ENCODE measurements at places on chromosomes 3 and 15.

DNA sequence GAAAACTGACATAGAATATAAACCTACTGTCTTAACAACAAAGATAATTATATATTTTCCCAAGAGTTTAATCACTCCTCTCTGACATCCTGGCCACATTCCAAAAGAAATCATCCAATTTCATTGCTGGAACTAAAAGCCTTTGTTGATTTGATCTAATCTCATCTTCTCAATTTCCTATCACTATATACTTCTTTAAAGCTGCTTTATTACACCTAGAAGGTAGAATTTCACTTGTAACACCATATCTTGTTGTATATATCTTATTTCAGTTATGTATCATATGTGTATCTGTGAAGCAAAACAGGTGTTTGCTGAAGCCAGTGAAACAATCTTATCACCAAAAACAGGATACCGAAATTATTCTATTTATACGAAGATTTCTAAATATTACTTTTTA, 740.2 kb downstream of the ROBO1 start:
- no peak for DNase-seq

DNA sequence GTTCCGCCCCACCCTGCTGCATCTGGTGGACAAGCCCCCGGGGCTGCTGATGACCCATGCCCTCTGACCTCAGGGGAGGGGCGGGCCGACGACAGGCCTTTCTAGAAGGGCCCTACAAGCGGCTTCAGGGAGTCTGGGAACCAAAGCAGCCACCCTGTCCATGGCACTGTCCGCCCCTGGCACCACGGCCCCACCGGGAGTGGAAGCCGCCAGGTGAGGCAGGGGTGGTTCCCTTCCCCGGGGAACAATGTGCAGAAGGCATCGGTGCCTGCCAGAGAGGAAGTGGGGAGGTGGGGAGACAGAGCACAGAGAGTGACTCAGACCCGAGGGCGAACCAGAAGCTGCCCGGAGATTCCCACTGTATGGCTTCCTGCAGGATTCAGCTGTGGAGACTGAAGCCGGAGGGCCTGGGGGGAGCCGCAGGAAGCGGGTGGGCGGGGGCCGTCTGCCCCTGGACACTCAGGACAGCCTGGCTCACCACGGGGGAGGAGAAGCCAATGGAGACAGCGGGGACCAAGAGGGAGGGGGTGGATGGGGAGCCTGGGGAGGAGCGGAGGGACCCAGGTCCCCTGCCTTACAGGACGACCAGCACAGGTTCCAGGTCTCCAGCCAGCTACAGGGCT, 134.0 kb downstream of the TPRA1 start:
- DNase-seq, result no peak

GRCh38 chr3:42274266-42274665, 8.3 kb upstream of the CCK start:
- DNase-seq, result no peak

DNA sequence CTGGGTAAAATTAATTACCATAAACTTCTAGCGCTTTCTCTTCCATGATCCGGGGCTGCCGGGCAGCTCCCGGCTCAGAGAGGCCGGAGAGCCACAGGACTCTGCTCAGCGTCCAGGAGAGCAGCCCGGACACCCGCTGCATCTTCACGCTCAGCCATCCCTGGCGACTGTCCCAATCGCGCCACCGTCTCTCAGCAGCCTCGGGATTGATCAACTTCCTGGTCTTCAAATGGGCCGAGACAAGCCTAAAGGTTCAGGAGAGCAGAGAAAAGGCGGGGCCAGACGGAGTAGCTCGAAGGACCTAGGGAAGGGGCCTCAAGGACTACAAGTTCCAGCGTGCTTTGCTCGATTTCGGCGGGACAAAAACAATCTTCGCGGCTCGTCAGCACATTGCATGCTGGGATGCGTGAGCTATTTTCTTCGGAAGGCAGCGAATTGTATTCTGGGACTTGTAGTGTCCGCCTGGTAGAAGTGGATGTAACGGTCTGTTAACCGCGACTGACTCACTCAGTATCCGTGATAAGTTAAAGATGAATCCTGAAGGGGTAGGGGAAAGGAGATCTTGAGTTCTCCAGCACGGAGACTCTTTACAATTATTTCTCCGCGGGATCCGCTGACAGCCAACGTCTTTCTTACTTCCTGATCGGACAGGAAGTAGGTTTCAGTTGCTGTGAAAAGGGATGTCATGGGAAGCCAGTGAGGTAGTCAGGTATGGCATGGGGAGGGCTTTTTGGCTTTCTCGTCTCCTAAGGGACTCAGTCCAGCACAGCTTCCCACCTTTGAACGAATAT, at the start of gene CIAO2A:
Gene CIAO2A, minus strand, starts transcription at position 212 of the 791 bp plus-strand sequence. Its CDS starts 70 bp downstream, at position 142.
- DNase-seq, result peak; percentile 87

- no peak for DNase-seq
These were observed 146.6 kb downstream of the TBL1XR1 start for GRCh38 chr3:177050501-177051237.

GRCh38 chr3:134074790-134075567, 45.3 kb upstream of the SLCO2A1 start:
- DNase-seq, result no peak

- DNase-seq, result no peak
These were observed 555.8 kb upstream of the IL12A start for GRCh38 chr3:159432682-159433340.

GRCh38 chr3:15631426-15632211, 30.1 kb downstream of the BTD start:
- no peak for DNase-seq

- no peak for DNase-seq
These were observed 17.1 kb downstream of the TJP1 start for GRCh38 chr15:29805043-29805707.

DNA sequence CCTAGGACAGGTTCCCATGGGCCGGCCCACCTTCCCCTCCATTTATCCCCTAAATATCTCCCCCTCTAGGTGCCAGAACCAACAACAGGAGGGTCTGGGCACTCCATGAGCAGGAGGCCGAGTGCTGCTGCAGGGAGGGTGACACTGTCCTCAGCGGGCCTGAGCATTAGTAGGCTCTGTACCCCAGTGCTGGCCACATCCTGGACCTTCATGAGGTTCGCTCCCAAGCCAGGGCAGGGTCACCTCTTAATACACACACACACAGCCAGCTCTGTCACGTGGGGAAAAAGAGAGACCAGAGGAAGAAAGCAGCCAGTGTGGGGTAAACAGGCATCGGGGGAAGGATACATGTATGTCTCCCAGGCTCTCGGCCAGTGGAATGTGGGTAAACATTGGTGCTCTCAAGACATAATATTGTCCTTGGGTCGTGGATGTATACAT, 27.9 kb upstream of the SEMA3F start:
- no peak for DNase-seq

DNA sequence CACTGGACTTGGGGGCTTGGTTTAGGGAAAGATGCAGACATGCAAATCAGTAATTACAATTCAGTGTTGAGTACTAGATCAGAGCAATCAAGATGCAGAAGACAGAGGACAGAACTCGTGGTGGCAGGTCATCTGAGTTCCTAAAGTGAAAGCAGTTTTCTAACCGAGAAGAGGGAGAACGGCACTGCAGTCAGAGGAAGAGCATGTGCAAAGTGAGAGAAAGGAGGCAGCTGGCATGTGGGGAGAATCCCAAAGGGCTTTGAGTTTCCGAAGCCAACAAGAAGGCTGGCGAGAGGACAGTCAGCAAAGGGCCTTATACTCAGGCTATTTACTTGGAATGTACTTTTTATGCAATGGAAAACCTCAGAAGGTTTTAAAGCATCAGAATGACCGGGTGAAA, 87.0 kb downstream of the ANP32A start:
- no peak for DNase-seq

DNA sequence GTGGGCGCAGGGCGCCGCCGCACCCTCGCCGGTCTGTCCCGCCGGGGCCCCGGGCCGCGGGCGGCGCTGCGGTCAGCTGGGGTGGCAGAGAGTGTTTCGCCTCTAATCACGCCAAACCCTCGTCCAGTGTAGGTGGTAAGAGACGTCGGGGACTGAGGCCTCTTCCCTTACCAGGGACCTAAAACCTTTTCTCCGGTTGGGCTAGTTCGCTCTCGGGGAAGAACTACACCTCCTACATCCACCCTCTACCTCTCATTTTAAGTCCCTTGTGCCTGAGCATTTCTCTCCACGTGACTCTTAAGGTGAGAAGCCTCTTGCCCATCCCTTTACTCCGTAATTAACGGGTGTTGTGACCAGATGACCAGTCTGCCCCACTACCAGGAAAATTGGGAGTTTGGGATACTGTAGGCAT, 520 bp downstream of the TMEM42 start:
- DNase-seq, result peak; percentile 6

DNA sequence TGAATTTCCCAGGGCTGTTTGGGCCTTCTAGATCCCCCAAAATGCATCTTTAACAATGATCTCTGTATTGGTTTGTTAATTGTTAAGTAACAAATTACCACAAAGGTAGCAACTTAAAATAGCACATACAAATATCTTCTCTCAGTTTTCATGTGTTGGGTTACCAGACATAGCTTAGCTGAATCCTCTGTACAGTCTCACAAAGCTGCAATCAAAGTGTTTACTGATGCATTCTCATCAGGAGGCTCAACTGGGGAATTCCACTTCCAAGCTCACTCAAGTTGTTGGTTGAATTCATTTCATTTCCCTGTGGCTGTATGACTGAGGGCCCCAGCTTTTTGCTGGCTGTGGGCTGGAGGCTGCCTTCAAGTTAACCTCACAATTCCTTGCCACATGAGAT, 297.6 kb downstream of the RPLP1 start:
- DNase-seq, result no peak

DNA sequence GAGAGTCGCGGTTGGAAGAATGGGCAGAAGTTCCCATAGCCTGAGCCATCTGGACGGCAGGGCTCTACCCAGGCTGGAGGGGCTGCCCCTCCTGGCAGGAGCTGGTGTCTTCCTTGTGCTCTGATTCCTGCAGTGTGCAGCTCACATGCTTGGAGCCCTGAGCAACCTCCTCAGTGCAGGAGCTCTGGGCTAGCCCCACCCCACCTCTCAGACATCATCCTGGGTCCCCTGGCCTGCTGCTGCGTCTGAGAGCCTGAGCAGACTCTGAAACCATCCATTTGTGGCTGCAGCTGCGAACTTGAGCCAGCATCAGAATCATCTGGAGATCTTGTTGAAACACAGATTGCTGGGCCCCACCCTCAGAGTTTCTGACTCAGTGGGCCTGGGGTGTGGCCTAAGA, 42.8 kb downstream of the POMGNT2 start:
- DNase-seq, result no peak

GRCh38 chr3:6301626-6302025, 559.3 kb upstream of the GRM7 start:
- DNase-seq, result no peak

- DNase-seq, result no peak
These were observed 1.2 kb upstream of the ADCY5 start for GRCh38 chr3:123449997-123450604.

DNA sequence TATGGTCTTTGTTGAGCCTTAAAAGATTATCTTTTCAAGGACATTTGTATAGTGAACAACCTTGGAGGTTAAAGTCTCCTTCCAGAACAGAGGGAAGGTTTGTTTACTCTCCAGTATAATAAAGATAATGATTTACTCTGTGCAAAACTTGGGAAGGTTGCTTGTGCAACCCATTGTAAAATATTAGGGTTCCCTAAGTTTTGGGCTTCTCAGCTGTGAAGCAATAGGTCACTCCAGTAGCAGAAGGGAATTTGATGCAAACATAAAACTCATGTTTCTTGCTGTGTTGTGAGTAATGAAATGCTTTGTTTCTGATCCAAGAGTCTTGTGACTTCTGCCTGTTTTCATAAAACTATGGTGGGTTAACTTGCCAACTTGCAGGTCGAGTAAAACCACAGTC, 177.5 kb downstream of the SUCNR1 start:
- no peak for DNase-seq

GRCh38 chr15:87549296-87549695, 707.2 kb downstream of the NTRK3 start:
- DNase-seq, result no peak

GRCh38 chr3:54755756-54756155, 172.1 kb downstream of the LRTM1 start:
- DNase-seq, result no peak

DNA sequence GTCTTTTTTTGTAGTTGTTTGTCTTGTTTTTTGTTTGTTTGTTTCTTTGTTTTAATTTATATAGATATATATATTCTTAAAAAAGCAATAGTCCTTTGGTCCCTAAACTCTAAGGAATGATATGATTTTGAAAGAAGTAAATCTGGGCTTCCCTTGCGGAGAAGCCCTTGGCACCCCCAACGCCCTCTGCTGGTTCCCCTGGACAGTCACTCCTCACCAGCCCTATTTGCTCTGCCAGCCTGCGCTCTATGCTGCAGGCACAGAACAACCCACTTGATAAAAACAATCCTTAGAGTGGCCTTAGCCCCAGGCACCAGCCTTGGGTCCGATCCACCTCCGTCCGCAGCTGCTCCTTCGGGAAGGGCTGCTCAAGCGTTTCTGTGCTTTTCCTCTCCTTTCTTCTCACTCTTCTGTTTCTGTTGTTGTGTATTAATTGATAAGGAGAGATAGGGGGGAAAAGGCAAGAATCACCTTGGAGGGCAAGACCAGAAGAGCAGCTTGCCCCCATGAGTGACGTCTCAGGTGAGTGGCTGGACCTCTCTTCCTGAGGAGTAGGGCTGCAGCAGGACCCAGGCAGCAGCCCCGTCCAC, 13.7 kb upstream of the PARP6 start:
- peak; percentile 50 for DNase-seq

- no peak for DNase-seq
These were observed 110.7 kb upstream of the CDIN1 start for GRCh38 chr15:36468746-36469145.

- no peak for DNase-seq
These were observed 320.9 kb upstream of the RASGRP1 start for GRCh38 chr15:38885471-38885952.

DNA sequence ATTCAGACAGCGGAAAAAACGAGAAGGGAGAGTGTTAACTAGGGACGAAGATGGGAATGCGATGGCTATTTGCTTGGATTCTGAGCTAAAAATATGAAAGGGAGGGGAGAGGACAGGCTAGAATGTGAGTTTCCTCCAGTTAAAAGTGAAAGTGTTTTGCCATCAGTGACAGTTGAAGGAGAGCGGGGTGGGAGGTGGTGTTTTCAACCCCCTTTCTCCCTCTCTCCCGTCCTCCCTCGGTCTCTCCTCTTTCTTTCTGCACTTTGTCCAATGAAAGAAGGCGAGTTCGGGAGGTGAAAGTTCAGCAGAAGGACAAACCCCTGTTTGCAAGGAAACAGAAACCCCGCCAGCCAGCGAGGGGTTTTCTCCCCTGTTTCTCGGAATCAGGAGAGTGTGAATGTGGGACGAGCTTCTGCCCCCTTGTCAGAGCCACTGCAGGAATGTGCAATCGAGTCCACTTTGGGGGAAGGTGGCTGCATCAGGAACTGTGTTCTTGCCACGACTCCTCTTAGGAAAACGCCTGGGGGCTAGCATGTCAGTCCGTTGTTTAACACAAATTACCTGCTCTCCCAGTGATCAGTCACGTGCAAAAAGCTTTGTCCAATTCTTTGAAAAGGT, 975 bp upstream of the FOXP1 start:
- peak; percentile 10 for DNase-seq

- no peak for DNase-seq
These were observed 203.6 kb downstream of the TNIK start for GRCh38 chr3:171256445-171257250.

Measured in activated CD4-positive, alpha-beta T cell treated with anti-CD3 and anti-CD28 coated beads, Interleukin-2, amount 50 U/mL, for 1 hour (primary cell).